Right kidney (tissue), 9 donors: ENCODE measurements at places on chromosomes 4 and X.

- DNase-seq: no peak
These were observed 139.7 kb downstream of the MAML3 start for GRCh38 chr4:140014284-140014683.

GRCh38 chr4:108702960-108703359, 52.6 kb downstream of the OSTC start:
- DNase-seq: no peak

GRCh38 chr4:99572527-99573240, 1.9 kb upstream of the MTTP start:
- no peak for DNase-seq

GRCh38 chr4:82984459-82984858, 26.2 kb downstream of the LIN54 start:
- no peak for DNase-seq

GRCh38 chr4:185513489-185514181, 21.7 kb downstream of the PDLIM3 start:
- no peak for DNase-seq

DNA sequence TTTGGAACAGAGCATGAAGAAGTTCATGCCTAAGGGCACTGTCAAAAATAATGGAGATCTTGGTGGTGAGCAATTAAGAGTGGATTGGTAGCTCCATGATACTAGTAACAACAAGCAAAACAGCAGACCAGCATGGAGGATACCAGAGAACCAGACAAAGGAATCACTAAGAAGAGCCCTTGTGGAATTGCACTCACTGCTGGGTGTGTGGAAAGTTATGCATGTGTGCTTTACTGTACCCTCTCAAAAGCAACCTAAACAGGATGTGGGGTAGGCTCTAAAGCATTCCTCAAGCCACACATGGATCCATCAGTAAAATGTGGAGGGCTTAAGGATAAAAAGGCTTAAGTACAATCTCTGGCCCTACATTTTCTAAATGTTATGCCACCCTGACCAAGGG, 69.5 kb downstream of the AR start:
- no peak for DNase-seq

- DNase-seq: no peak
These were observed 95.5 kb downstream of the TENM3 start for GRCh38 chr4:182338746-182339145.

DNA sequence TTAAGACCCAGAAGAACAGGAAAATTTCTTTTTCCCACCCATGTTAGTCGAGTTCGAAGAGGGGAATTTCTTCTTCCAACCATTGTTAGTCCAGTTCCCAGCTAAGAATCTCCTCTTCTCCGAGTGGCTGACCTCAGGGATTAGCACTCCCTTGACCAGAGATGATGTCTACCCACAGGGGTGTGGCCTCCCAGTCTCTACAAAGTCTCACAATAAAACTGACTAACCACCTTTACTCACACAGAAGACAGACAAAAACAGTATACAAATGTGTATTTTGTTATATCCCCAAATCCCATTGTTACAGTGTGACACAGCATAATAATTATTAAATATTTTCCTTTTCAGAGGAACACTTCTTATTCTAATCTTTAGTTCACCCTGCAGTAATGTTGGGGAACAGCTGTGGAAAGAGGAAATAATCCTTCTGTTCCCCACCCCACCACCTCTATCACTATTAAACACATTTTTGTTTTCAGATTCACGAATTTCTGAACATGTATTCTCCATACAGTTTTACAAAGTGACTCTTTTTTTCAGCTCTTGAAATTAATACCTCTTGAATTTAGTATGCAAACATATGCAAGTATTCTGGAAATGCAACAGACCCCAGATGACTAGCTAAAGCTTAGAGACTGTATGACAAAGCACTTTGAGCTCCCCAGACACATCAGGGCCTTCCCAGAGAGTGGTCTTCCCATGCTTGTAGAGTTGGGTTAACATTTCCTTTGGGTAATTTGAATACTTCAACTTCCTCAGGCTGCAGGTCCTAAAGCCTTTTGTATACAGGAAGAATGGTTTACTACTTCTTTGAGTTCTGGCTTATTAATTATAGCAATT, 62.5 kb upstream of the NFKB1 start:
- no peak for DNase-seq

DNA sequence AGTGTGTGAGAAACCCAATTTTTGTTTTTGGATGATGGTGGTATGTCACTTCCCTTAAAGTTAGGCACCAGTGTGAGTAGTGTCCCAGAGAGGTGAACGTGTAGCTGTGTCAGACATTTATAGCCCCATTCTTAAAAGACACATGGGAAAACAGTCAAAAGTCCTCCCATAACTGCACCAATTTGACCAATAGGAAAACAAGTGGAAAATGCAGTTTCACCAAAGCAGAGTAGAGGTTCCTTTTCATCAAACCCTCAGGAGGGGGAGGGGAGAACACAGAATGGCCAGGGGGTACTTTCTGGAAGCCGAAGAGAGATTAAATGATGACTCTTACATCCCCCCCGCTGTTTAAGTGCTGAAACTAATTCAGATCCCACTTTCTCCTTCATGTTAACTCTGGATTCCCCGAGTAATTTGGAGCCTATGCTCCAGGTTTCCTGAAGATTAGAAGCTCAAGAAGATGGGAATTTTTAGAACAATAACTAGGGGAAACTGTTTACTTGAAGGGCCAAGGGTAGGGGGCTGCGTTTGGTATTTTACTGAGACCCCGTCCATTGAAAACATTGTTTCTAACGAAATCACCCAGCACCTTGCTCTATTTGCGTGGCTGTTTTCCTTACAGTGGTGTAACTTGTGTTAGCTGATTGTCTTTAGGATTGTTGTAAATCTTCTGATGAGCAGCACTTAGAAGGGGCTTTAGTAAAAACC, 2.1 kb upstream of the LEF1 start:
- DNase-seq: peak; percentile 56

GRCh38 chr4:155930330-155930729, 23.3 kb downstream of the CTSO start:
- no peak for DNase-seq

DNA sequence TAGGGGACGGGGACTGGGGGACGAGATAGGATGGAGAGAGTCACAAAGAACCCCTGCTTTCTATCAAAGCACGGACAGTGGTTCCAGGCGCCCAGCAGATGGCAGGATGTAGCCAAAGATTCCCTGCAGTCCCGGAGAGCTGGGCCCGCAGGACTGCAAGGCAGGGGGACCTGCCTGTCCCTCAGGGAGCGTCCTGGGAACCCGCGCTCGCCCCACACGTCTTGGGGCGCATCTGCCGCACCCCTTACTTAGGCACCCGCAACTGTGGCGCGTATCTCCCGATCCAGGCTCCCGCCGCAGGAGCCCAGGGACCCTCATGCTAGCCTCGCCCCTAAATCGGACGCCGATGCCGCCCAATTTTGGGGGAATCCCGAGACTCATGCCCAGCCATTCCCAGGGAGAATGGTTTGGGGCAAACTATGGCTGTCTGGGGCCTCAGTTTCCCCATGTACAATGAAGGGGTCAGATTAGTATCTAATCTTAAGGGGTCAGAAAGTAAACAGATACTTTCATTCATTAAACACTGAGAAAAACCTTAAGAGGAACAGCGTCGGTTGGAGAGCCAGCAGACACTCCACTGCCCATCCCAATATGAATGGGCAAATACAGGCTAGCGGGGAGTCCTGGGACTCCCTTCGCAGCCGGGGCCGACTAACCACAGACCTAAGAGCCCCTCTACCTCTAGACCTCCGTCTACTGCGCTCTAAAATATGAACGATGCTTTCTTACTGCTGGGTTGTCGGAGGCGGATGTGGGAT, 581 bp upstream of the STK32B start:
- peak; percentile 51 for DNase-seq

DNA sequence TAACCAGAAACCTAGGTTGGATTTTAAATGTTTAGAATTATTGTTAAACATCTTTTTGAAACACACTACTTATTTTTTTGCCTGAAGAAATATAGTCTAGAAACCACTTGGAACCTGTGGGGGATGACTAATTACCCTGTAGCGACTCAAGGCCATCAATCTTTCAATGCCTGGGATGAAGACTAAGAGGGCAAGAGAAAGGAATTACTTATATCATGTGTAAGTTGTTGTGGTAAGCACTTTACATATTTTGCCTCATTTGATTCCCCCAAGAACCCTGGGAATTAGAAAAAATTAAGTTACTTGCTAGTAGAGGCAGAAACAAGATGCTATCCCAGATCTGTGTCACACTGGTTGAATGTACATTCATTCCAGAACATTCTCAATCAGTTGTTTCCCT, 170.9 kb upstream of the GRIA3 start:
- DNase-seq: no peak

- DNase-seq: no peak
These were observed 329.5 kb upstream of the ZFP42 start for GRCh38 chr4:187666034-187666433.

- no peak for DNase-seq
These were observed 203.6 kb upstream of the MAMLD1 start for GRCh38 chrX:150159537-150159936.

GRCh38 chr4:188008377-188008776, 12.8 kb downstream of the ZFP42 start:
- DNase-seq: no peak

DNA sequence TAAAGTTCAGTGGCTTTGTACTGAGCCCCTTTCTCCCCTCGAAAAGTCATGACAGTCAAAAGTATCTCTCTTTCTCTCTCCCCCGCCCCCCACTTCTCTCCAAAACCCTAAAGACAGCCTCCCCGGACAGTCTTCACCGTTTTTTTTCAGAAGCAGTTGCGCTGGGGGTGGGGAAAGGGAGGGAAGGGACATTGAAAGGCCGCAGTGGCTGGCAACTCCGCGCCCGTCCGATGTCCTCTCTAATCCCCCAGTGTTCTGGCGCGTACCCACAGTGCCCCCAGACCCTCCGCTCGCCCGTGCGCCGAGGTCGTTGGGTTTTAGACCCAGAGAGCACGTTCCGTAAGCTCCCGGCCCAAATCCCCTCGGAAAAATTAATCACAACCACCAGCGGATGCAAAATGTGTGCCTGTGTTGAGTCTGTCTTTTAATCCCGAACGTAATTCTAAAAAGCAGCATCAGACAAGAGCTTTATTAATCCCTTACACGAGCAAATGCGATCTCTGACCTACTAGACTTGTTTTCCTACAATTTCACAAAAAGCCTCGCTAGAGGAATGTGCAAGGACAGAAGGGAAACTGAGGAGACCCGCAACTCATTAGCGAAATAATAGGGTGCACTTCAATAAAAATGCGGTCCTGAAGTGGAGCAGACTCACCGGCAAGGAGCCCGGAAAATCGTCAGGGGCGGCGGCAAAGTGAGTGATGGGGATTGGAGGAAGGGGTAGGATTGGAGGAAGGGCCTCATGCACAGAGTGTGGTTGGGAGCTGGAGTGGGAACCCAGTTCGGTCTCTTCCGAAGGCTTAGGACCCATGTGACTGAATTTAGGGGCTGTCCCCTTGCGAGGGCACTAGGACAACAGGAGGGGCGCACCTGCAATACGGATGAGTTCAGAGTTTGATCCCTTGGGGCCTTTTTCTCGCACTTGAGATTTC, 12.2 kb upstream of the PRDM8 start:
- peak; percentile 45 for DNase-seq

- no peak for DNase-seq
These were observed 67.6 kb downstream of the POLA1 start for GRCh38 chrX:24761306-24761705.

DNA sequence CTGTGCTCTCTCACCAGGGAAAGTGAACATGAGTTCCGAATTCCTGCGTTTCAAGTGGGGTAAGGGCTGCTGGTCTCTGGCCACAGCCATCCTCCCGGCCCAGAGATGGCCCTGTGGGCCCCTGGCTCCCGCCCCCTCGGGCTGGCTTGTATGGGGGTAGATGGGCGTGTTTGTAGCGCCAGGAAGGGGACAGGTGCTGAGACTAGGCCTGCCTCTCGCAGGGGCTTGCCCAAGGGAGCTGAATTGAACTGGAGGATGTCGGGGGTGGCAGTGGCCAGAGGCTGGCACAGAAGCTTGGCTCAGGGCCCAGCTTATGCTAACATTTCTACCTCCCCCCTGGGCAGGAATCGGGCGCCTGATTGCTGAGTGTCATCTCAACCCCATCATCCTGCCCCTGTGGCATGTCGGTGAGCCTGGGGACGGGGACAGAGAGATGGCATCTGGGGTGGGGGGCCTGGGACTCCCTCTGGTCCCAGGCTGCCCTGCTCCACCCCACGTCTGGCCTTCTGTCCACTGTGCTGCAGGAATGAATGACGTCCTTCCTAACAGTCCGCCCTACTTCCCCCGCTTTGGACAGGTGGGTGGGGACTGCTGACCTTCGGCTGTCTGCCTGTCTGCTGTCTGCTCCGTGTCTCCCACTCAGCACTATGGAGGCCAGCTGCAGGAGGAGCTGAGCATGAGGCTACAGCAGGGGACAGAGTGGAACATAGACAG, 8.5 kb downstream of the TAFAZZIN start:
- no peak for DNase-seq

GRCh38 chr4:148447681-148448080, 5.5 kb upstream of the NR3C2 start:
- no peak for DNase-seq

GRCh38 chr4:101279377-101279871, 67.9 kb downstream of the PPP3CA start:
- DNase-seq: no peak

GRCh38 chr4:105755375-105755774, 46.8 kb downstream of the GSTCD start:
- DNase-seq: no peak

- DNase-seq: no peak
These were observed 70.5 kb downstream of the SEL1L3 start for GRCh38 chr4:25792200-25792791.

DNA sequence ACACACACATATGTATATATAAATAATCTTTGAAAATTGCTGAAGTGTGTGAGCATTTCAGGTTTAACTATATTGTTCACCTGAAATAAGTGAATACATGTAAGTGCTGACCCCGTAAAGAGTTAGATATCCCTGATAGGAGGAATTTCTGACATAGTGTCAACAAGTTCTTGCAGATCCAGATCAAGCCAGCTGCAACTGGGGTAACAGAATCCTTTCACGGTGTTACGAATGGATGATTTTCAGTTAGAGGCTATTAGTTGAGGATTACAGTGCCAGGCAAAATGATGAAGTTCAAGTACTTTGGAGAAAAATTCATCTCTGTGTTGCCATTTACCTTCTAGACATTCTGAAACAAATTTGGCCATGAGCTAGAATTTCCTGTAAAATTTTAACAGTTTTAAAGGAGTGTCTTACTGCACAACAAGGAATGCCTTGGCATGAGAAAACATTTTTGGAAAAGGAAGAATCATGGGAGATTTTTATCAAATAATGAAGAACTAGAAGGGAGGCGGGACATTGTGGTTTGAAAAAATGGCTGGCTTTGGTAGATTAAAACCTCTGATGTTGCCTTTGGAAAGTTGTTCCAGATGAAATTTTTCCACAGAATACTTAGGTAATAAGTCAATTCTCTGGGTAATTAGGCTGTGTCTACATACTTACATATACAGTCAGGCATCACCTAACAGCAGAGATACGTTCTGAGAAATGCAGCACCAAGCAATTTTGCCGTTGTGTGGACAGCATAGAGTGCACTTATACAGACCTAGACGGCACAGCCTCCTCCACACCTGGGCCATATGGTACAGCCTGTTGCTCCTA, 84.4 kb upstream of the FAT1 start:
- DNase-seq: no peak

- peak; percentile 60 for DNase-seq
These were observed 7.5 kb downstream of the BCOR start for GRCh38 chrX:40090050-40090804.
